NCI-H524 (cell line): ENCODE measurements at places on chromosomes 16 and 17.

DNA sequence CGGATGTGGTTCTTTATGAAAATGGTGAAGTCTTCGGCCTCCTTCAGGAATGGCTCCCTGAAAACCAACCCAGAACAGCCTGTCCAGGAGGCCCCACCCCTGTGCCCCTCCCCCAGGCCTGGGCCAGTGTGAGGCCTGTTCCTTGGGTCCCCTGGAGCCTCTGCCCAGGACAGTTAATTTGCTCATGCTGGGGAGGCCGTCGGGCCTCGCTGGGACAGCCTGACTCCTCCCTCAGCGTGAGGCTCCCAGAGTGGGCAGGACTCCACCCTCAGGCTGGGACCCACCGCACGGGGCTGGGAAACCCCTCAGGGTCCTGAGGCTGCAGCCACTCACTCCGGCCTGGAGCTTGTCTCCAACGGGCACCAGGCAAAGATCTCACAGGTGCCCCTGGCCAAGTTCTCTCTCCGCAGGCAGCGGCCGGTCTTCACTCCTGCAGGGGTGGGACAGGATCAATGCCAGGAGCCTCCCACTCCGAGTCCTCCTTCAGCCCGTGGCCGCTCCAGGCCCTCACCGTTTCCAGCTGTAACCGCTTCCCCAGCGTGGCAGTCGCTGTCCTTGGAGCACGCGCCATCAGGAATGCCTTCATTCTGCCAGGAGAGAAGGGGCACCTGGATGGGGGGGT lies 5.8 kb downstream of the P2RX5 start:
- no peak for DNase-seq

DNA sequence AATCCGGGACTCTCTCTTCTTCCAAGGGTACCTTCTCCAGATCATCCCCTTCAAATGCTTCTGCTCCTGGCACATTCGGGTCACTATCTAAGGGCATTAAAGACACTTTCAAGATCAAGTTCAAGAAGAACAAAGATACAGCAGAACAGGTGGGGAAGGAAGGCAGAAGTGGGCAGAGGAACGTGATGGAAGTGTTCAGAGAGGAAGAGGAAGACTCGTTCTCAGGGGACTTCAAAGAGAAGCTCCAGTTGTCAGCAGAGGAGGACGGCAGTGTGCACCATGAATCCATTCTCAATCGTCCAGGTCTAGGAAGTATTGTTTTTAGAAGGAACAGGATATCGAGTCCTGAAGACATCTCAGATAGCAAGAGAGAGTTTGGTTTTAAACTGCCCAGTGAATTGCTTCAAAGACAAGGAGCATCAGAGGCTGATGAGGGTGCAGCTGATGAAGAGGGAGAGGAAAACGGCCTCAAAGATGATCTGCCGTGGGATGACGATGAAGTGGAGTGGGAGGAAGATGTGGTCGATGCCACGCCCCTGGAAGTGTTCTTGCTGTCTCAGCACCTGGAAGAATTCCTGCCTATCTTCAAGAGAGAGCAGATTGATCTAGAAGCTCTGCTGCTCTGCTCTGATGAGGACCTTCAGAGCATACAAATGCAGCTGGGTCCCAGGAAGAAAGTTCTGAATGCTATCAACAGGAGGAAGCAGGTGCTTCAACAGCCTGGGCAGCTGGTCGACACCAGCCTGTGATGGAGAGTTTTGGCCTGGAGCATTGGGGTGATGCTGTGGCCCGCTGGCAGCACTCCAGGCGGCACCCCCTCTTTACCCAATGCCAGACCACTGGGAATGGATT lies 16.8 kb downstream of the ANKS4B start:
- DNase-seq = no peak

GRCh38 chr17:79668344-79669250 lies 57.7 kb upstream of the RBFOX3 start:
- peak; percentile 83 for DNase-seq

DNA sequence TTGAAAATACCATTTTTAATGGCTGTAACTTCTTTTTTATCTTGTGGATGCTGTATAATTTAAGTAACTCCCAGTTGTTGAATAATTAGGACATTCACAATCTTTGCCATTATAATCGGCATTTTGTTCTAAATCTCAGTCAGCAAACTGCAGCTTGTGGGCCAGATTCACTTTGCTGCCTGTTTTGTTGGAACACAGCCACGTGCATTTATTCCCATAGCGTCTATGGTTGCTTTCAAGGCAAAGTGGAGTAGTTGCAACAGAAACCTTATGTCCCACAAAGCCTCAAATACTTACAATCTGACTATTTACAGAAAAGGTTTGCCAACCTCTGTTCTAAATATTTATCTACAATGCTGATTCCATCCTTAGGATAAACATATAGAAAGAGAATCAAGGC lies 39.2 kb upstream of the TMC5 start:
- no peak for DNase-seq

DNA sequence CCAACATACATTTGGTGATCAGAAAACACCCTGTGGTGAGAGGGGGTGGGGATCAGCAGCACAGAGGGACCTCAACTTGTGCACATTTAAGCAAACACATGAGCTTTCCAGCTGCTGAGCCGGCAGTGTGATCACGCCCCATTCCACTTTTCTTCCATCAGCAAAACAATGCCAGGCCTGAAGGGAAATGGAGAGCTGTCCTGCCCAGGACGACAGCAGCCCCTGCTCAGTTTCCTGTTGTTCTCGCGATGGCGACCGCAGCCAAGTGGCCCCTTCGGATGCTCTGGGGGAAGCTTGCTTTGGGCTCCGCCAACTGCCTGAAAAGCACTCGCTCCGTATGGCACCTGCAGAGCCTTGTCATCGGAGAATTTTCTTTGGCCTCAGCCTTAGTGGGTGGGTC lies 272.3 kb downstream of the FOXL1 start:
- DNase-seq = no peak

DNA sequence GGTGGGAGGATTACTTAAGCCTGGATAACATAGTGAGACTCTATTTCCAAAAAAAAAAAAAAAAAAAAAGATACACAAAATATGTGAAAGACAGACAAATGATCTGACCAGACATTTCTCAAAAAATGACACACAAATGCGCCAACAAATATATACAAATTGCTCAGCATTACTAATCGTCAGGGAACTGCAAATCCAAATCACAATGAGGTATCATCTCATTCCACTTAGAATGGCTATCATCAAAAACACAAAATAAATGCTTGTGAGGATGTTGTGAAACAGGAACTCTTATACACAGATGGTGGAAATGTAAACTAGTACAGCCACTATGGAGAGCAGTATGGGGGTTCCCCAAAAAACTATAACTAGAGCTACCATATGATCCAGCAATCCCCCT lies 62.4 kb downstream of the STX8 start:
- DNase-seq = no peak

- no peak for DNase-seq
These were observed 439 bp upstream of the GNG13 start for GRCh38 chr16:800834-801511.

GRCh38 chr17:16258901-16259300 lies 41.9 kb downstream of the PIGL start:
- no peak for DNase-seq

DNA sequence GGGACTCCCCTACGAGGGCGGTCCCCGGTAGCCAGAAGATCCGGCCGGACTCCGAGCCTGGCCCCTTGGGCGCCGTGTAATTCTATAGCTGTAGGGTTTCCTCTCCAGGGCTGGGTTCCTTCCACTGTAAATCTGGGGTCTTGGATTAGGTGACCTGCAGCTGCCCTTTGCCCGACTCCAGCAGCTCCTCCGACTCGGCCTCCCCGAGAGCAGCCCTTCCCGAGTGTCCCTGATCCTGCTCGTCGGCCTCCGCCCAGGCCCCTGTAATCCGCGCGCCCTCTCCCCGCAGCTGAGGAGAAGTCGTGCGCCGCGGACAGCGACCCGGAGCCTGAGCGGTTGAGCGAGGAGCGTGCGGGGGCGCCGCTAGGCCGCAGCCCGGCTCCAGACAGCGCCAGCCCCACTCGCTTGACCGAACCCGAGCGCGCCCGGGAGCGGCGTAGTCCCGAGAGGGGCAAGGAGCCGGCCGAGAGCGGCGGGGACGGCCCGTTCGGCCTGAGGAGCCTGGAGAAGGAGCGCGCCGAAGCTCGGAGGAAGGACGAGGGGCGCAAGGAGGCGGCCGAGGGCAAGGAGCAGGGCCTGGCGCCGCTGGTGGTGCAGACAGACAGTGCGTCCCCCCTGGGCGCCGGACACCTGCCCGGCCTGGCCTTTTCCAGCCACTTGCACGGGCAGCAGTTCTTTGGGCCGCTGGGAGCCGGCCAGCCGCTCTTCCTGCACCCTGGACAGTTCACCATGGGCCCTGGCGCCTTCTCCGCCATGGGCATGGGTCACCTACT lies 5.5 kb downstream of the TBX2 start:
- no peak for DNase-seq

GRCh38 chr16:23225634-23226033 lies 43.1 kb downstream of the SCNN1G start:
- DNase-seq = no peak

DNA sequence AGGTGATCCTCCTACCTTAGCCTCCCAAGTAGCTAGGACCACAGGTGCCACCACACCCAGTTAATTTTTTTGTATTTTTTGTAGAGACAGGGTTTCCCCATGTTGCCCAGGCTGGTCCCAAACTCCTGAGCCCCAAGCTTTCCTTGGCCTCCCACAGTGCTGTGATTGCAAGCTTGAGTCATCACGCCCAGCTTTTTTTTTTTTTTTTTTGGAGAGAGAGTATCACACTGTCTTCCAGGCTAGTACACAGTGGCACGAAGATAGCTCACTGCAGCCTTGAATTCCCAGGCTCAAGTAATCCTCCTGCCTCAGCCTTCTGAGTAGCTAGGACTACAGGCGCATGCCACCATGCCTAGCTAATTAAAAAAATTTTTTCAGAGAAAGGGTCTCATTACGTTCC lies 27.2 kb downstream of the HEATR9 start:
- no peak for DNase-seq

DNA sequence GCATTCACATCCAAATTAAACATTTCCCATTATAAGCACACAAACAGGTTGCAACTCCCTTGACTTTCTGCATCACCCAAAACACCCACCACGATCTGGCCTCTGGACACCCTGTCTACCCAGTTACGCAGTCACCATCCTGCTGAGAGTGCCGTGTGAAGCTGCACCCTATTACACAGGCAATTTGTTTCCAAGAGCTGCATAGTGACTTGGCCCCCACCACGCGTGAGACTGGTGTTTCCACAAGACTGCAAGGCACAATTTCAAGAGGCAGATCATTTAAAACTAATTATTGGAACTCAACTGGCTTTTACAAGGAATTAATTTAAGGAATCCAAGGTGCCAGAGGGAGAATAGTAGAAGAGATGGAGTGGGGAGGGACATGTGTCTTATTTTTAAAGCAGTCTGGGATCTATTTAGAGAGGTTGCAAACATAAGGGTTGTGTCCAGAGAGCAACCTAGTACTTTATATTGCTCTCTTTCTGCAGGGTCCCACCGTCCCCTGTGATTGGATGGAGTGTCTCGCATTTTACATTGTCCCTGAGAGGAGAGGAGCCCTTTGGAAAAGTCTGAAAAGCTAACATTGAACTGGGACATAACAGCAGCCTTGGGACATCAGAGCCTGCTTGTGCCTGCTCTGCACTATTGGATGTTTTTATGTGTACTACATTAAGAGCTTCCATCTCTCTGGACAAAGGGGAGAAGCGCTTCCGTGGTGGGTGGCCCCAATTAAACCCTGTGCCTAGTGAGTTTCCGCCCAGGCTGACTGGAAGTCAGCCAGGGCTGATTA lies 8.7 kb upstream of the ADAMTS18 start:
- no peak for DNase-seq

- DNase-seq = no peak
These were observed 322.1 kb upstream of the SOX9 start for GRCh38 chr17:71798701-71799100.

- DNase-seq = peak; percentile 72
These were observed 4.0 kb downstream of the KIFC3 start for GRCh38 chr16:57798267-57798810.

GRCh38 chr17:71224824-71225575 lies 895.8 kb upstream of the SOX9 start:
- DNase-seq = no peak

DNA sequence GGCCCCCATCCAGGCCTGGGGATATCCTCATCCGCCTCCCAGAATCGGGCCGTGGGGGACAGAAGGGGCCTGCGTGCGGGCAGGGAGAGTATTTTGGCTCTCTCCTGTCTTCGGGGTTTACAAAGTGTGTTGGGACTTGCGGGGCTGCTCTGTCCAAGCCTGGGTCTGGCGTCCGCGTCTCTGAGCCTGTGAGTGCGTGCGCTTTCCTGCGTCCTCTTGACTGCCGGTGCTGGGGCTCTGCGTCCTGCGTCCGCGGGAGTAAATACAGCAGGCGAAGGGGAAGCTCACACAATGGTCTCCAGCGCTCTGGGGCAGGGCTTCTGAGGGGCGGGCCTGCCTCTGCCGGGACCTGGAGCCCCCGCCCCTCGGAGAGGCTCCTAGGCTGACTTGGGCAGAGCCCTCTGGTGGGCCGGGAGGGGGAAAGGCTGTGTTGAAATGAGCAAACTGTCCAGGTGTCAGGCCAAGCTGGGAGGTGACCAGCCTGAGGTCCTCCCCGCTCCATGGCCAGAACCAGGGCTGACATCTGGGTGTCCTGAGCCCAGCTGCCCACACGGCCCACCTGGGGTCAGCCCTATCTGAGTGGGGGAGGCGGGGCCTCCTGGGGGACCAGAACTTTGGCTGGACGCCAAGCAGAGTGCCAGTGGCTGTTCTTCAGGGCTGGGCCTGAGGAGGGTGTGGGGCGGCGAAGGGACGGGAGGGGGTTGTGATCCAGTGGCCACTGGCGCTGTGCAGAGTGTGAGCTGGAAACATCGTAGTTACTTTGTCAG lies 233.6 kb downstream of the SEC14L1 start:
- peak; percentile 97 for DNase-seq

DNA sequence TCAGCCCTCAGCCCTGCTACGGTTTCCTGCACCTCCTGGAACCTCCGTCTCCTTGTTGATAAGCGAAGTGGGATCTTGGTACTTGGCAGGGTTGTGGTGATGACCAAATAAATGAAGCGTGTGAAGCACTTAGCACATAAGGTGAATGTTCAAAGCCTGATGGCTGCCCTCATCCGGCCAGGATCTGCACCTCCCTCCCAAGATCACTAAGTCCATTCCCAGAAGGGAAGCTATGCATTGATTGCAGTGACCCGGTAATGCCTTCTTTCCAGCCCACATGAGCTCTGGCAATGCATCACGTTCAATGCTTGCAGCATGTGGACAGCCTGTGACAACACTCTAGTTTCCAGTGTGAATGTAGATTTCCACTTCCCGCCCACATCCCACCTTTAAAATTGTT lies 24.9 kb upstream of the RHOT1 start:
- DNase-seq = no peak

GRCh38 chr17:15490634-15491261 lies 23.3 kb upstream of the CDRT4 start:
- DNase-seq = no peak
